ENCODE measurements at places on chromosomes 1 and 21.

DNA sequence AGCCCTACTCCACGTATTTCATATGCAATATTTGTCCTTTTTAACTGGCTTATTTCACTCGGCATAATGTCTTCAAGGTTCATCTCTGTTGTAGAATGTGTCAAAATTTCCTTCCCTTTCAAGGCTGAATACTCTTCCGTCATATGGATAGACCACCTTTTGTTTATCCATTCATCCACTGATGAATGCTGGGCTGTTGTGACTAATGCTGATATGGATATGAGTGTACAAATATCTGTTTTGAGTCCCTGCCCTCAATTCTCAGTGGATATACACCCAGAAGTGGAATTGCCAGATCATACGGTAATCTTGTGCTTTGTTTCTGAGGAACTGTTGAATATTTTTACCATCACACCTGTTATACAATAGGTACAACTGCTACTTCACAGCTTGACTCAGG lies 155.2 kb upstream of the IRF2BP2 start:
- DNase-seq: no peak

DNA sequence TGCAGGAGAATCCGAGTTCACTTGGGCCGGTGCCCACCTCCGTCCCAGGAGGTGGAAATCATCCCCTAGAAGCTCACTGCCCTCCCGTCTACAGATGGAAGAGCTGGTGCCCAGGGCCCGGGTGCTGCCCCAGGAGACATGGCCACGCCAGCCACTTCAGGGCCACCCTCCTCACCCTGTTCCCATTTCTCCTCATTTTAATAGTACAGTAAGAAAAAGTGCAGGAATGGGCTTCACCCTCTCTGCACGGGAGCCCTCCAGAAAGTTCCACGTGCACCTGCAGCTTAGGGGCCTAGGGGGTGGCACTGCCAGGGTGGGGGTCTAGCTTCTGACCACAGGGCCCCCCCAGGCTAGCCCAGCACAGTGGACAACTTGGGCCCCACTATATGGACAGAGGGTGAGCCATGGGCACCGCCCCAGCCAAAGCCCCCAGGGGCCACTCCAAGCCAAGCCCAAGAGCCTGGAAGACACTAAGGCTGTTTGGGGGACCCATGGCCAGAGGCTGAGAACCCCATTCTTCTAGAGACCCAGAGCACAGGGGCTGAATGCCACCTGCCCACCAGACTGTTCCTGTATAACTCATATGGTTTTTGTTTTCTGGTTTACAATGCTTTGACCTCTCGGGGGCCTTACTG lies 3.4 kb upstream of the FTCD start:
- DNase-seq: no peak

DNA sequence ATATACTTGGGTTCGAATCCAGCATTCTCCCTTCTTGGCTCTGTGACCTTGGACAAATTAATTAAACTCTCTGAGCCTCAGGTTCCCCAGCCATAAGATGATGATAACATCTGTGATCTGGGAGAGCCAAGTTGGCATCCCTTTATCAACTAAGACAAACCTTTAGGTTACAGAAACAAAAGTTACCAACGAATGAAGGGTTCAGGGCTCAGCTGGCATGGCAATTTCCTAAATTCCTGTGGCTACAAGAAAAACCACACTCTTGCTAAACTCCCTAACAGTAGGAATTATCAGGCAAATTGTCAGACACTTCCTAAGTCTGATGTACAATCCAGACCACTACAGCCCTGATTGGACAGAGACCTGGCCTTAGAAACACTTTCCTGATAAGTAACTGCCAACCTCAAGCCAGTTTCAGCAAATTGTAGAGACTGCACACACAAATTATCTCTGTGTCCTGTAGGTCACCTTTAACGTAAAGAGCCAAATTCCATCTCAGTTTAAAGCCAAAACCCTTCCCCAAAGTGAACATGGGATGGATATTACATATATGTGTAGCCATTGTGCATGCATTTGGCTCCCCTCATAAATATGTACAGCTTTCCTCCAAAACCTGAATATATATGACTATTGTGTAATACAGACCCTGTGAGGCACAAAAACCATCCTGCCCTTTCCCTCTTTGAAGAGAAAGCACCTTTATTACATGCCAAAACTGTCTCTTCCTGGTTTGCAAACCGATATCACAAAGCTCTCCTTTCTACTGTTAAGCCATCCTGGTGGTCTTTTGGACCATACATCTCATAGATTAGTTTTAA lies 39.5 kb upstream of the EDARADD start:
- DNase-seq: no peak

DNA sequence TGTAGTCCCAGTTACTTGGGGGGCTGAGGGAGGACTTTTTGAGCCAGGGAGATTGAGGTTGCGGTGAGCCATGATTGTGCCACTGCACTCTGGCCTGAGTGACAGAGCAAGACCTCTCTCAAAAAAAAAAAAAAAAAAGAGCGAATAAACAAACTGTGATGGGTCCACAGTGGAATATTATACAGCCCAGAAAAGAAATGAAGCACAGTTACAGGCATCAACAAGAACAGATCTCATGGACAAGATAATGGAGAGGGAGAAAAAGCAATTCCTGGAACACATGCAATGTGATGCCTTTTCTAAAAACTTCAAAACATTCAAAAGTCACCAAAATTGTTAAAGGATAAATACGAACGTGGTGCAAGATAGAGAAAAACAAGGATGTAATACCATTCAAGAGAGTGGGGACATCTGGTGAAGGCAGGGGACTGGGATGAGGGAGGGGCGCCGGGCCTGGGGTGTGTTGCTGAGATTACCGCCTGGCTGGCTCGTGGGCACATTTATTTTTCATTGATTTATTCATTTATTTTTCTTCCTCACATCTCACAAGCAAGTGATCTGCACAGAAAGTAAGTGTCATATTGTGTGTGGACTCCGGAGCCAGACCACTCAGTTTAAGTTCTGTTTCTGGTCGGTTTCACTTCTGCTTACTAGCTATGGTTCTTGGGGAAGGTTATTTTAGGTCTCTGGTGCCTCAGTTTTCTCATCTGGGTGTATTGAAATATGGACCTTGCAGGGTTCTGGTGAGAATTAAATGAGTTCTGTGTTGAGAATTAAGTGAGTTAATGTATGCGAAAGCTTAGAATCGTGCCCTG lies 30.1 kb downstream of the ABCG1 start:
- DNase-seq: no peak

DNA sequence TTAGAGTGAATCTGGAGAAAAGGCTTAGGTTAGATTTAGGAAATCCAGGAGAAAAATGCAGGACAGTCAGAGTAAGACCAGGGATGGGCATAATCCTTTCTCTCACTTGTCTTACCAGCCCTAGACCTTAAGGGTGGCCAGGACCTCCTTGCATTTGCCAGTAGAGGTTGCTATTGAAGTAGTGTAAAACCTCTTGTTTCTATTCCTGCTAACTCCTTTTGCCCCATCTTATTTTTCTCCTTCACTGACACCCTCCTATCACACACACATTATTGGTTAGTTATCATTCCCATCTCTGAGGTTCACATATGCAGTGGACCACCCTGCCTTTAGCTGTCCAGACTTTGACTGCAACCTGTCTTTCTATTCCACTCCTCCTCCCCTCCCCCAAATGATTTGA lies 75.0 kb upstream of the MACF1 start:
- DNase-seq: no peak

- DNase-seq: no peak
Observed at GRCh38 chr1:12015001-12015491, 4.3 kb upstream of the MIIP start.

DNA sequence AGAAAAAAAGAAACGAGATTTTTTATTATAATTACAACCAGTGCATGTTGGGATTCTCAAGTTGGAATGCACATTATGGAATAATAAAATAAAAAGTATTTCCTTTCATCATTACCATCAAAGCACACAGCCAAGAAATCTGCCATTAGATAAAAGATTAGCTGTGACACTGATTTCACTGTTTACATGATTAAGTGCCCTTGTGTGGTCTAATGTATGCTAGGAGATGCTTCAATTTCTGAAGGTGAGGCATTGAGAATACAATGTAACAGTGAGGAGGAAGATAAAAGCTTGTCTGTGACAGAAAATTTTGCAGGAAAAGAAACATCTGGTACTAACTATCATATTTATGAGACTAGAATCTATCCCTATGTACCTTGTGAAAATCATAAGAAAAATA lies 409.7 kb upstream of the PRMT6 start:
- DNase-seq: no peak

GRCh38 chr1:3650248-3651025 lies 534 bp upstream of the WRAP73 start:
- DNase-seq: no peak

DNA sequence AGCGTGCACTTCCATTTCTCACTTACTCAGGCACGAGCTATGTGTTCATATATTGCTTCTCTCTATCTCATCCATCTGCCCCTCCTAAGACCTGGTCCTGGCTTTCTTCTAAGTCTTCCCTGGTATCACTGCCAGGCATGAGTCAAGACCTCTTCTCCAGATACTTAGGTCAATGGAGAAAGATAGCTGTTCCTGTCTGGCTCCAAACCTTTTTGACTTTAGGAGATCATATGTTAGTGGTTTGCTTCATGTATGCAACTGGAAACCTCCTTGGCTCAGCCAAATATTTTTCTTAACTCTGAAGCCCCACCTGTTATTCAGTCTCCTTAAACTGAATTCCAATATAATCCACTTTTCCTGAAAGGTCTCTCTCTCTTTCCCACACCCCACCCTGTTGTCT lies 211.6 kb upstream of the PTBP2 start:
- DNase-seq: no peak

- DNase-seq: no peak
Observed at GRCh38 chr1:53498555-53499131, 39.4 kb downstream of the DMRTB1 start.

GRCh38 chr21:34795175-34795547 lies 126.4 kb downstream of the CLIC6 start:
- DNase-seq: no peak
